ENCODE measurements at places on chromosomes 13 and 19.

GRCh38 chr13:60612593-60612992, 215.6 kb downstream of the TDRD3 start:
- no peak for DNase-seq

- DNase-seq = no peak
Observed at GRCh38 chr13:108795841-108796240, 166.4 kb downstream of the MYO16 start.

GRCh38 chr13:35649162-35649561, 172.7 kb upstream of the MAB21L1 start:
- no peak for DNase-seq

DNA sequence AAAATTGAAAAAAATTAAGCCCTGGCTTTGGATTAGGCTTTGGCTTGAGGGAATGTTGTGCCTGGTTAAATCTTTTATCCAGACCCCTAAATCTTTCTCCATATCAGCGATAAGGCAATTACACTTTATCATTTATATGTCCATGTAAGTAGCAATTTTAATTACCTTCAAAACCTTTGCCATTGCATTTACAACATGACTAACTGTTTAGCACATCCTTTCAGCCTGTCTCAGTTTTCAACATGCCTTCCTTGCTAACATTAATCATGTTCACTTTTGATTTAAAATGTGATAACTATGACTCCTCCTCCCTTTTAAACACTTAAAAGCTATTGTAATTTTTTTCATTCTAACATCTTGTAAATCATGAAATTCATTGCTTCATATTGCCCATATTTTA, 583.7 kb downstream of the SLITRK1 start:
- DNase-seq = no peak

- DNase-seq = peak; percentile 30
Observed at GRCh38 chr13:59677966-59678814, 485.5 kb downstream of the DIAPH3 start.

DNA sequence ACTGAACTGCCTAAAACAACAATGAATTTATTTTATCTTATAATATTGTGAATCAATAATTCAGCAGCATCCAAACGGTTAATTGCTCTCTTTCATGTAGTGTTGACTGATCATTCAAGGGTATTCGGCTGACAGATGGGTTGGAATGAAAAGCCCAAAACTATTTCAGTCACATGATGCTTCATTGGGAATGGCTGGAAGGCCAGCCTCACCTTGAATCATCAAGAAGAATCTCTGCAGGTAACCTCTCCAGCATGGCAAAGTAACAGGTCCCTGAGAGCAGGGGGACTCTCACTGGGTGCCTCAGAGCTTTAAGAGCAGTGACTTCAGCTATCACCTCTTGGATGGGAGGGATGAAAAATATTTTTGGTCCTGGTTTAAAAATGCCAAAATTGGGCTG, 1395.7 kb downstream of the OLFM4 start:
- DNase-seq = no peak
